Posterior vena cava (tissue), 2 donors: ENCODE measurements at places on chromosomes 11 and 22. TPM values are rescaled to one million over a fixed set of nuclear protein-coding genes. Genes with fewer than 3 reads are reported as not detected.

GRCh38 chr22:32018056-32018455, 25.0 kb upstream of the SLC5A1 start:
- DNase-seq = no peak

DNA sequence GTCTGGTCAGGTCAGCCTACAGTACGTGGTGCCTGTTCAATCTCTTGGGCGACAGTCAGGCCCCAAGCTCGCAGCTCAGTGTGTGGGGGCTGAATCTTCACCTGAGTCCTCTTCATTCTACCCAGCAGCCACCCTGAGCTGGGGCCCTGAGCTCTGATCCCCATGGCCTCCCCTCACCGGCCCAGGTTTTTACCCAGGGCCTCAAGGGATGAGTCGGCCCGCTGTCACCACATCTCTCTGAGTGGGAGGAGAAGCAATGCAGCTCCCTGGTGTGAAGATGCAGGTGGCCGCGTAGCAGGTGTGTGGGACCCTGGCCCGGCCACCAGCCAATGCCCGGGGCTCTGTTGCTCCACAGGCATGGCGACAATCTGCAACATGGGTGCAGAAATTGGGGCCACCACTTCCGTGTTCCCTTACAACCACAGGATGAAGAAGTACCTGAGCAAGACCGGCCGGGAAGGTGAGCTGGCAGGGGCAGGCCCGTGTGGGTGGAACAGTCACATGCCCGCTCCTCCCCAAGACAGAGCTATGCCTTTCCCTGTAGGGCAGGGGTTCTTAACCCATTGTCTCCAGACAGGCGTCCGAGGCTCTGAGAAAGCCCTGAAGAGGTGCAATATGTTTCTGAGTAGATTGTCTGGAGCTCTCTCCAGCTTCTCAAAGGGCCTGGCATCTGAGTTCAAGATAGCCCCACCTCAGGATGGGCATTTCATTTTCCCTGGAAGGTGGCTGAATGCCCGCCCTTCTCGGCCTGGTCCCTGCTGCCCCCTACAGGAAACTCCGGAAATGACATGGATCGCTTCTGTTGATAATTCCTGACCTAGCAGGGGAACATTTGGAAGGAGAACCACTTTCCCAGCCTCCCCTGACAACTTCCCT, 26.9 kb downstream of the POLR3H start:
- DNase-seq = no peak

- no peak for DNase-seq
These were observed 14.9 kb downstream of the EIF4ENIF1 start for GRCh38 chr22:31474743-31475142.

- DNase-seq = no peak
These were observed 63.2 kb downstream of the PPP6R3 start for GRCh38 chr11:68523743-68524142.

- DNase-seq = no peak
These were observed 113.9 kb downstream of the ARFGAP2 start for GRCh38 chr11:47062736-47063135.

DNA sequence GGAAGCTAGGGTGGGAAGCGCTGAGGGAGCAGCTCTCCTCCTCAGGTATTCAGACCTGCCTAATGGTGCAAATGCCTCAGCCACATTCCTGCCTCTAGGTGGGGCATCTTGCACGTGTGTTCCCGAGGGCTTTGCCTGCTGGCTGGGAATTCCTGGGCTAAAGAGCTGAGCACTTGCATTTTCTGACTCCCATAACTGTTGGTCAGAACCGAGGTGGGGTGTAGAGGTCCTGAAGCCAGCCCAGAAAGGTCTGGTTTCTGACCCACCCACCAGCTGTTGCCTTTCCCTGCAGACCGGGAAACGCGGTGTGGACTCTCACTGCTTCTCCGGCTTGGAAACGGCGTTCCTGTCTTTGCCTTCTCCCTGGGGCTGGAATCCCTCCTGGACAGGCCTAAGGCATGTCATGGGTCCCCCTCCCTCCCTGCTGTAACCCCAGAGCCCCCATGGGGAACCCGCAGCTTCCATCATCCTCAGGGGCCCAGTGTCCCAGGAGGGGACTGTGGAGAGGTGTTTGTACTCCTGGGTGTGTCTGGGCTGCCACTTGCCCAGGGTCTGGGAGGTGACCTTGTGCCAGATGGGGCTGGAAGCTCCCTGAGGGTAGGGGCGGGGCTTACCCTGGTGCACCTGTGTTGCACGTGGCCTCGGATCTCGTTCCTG, 24.0 kb upstream of the SMIM38 start:
- peak; percentile 79 for DNase-seq

- DNase-seq = no peak
These were observed 32.7 kb upstream of the DDX10 start for GRCh38 chr11:108632041-108632704.

- DNase-seq = no peak
These were observed 9.3 kb upstream of the ACAT1 start for GRCh38 chr11:108112057-108112456.

GRCh38 chr11:30917859-30918478, 331.8 kb upstream of the MPPED2 start:
- no peak for DNase-seq

The MMP27 gene
- total RNA-seq = 0.32 TPM

The AHNAK gene
- total RNA-seq = 938 TPM

The CYTH4 gene
- total RNA-seq = 20.7 TPM

The C11orf68 gene
- 36.0 TPM for total RNA-seq

The FKBP2 gene
- total RNA-seq = 56.7 TPM

The FDX1 gene
- 12.4 TPM for total RNA-seq
